GM03348 (cell line): ENCODE measurements at places on chromosomes 5 and 9.

- no peak for DNase-seq
These were observed 28.6 kb downstream of the DAB2IP start for GRCh38 chr9:121679901-121680635.

DNA sequence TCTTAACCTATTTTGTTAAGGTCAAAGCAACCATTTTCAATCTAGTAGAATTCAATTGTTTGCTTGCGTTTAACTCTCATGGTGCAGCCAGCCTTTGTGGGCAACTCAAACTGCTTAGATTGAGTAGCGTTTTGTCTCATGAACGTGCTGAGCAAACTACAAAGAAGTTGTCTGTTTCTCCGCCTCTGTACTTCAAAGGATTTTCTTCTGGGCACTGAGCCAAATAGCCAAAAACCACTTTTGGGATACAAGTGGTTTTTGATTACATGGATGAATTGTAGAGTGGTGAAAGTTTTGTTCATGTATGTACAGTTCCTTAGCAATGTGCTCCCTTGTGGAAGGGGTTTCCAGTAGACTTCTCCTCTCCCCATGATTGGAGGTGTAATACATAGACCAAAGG, 122.9 kb downstream of the CFAP90 start:
- no peak for DNase-seq

- no peak for DNase-seq
These were observed 113.1 kb downstream of the KDM4C start for GRCh38 chr9:6870650-6871477.

DNA sequence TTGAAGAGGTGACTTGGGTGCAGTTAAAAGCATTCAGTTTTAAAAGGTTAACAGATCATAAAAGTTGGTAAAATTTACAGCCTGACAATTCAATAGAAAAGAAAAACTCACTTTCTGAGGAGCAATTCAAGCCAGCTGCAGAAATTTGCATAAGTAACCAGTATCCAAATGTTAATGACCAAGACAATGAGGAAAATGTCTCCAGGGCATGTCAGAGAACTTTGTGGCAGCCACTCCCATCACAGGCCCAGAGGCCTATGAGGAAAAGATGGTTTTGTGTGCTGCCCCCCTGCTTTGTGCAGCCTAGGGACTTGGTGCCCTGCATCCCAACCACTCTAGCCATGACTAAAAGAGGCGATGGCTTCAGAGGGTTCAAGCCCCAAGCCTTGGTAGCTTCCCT, 1406.5 kb upstream of the ACO1 start:
- no peak for DNase-seq

- peak; percentile 13 for DNase-seq
These were observed 72.0 kb downstream of the ZFAND5 start for GRCh38 chr9:72292874-72293607.

- DNase-seq, result no peak
These were observed 62.5 kb upstream of the ITGA1 start for GRCh38 chr5:52725065-52725746.

DNA sequence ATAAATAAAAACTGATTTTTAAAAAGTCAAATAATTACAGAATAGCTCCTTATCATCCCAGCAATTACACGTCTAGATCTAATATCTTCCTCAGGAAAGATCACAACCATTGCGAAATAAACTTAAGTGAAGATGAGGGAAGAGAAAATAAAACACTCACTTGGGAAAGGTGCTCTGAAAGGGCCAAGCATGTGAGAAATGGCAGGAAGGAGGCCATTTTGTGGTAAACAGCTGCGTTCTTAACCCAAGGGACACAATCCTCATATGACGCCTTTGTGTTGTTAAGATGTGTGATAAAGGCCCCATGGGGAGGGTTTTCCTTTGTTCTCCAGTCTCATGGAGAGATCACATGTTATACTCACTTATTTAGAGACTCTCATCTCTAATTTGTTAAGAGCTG, 32.5 kb downstream of the JAKMIP2 start:
- DNase-seq, result no peak

DNA sequence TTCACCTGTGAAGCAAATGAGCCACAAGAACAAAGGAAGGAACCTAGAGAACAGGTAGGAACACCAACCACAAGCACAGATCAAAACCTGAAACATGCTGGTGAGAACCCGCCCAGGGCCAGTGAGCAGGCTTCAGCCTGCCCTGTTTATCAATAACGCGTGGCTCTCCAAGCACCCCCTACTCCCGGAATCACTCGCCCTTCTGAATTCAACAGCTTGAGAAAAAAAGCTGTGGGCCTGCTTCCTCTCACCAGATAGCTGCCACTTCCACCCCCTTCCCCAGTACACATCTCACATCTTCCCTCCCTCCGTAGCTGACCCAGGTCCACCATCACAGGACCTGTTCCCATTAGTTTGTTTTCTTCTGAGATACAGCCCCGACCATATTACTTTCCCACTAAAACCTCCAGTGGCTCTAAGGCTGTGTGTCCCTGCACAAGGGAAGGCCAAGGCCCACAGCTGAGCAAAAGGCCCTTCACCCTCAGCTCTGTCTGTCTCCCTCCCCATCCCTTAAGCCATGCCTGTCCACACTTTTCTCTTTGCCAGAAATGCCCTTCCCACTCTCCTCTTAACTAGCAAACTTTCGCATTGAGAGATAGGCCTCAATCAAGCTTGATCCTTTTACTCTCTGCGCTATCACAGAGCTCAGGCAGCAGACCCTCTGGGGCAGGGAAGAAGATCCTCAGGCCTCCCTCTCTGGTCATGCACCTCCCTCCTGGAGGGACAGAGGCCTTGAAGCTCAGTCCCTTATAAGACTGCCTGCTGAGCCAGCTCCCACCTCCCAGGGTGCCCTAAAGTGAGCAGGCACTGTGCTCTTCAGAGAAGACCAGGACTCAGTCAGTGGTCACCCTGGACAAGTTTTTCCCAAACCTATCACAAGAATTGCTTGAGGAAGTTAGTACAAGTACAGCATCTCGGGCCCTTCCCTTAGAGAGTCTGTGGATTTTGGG, 30.1 kb downstream of the B4GALT1 start:
- DNase-seq, result no peak

- DNase-seq, result no peak
These were observed 684.0 kb upstream of the ACO1 start for GRCh38 chr9:31700252-31701045.

GRCh38 chr5:81317536-81317935, 16.1 kb downstream of the ZCCHC9 start:
- no peak for DNase-seq

GRCh38 chr9:32384364-32385151, at the start of gene ACO1:
ACO1 (plus strand) TSS chr9:32384643; CDS start chr9:32405507, 20,864 bp downstream.
- peak; percentile 99 for DNase-seq

GRCh38 chr5:38188591-38188990, 69.8 kb upstream of the EGFLAM start:
- DNase-seq, result no peak

GRCh38 chr9:137759117-137759516, 118.5 kb upstream of the CACNA1B start:
- DNase-seq, result no peak

DNA sequence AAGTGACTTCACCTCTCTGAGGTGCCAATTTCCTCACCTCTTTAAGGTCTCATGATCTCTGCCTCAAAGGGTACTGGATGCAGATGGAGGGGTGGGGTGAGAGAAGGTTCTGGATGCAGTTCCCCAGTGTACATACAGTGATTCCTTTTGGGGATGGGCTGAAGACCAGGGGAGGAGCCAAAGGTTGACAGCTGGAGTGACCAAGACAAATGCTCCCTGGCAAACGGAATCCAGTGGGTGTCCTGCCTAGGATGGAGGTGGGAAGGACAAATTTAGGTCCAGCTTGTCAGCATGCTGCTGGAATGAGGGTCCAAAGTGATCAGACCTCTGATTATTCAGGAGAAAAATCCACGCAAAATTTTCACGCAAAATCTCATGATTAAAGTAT, 7.3 kb upstream of the LMX1B start:
- DNase-seq, result no peak

GRCh38 chr9:6006749-6007057, 8.7 kb downstream of the RANBP6 start:
- DNase-seq, result peak; percentile 89

DNA sequence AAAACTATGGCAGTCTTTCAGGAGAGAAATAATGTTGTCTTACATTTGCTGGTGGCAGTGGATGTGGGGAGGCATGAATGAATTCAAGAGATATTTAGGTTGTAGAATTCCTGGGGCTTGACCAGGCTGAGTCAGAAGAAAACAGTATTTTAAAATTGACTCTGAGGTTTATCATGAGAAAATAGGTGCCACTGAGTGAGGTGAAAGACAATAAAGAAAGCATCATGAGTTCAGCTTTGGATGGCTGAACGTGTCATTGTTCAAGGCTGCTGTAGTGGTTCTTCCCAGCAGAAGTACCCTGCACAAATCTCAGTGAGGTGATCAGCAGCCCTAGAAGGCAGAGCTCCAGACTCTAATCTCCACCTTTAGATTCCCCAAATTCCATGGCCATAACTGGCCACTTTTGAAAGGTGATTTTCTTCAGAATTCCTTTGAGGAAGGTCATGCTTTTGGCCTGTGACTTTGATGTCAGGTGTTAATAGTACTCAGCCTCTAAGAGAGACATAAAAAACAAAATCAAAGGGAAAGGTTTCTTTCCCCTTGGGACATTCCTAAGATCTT, 395.4 kb downstream of the NTRK2 start:
- DNase-seq, result no peak

- no peak for DNase-seq
These were observed 93.9 kb downstream of the RFX3 start for GRCh38 chr9:3431890-3432289.

DNA sequence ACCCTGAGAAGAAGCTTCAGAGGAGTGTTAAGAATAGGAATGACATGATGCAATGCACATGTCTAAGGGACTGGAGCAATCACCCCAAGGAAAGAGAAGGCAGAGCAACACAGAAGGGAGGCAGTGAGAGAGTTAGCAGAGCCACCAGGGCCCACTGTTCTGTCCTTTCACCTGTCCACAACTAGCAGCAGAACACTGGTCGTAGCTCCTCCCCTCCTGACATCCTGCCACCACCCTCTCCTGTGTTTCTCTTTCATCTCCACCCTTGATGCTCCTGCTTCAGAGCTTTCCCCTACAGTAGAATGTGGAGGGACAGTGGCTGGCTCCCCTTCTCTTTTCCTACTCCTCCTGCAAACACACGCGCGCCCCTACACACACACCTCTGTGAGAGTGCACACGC, 483.4 kb upstream of the KIF2A start:
- DNase-seq, result no peak
